Fibroblast of villous mesenchyme (primary cell): ENCODE measurements at places on chromosomes 5 and 9. TPM values are rescaled to one million over a fixed set of nuclear protein-coding genes. Genes with fewer than 3 reads are reported as not detected.

GRCh38 chr9:133970581-133971058 lies 21.5 kb downstream of the VAV2 start:
- no peak for DNase-seq

NDOR1 gene
- 7.8 and 11.0 TPM in 2 replicates for total RNA-seq

BTNL8 gene
- total RNA-seq = not detected in 2 replicates

DNA sequence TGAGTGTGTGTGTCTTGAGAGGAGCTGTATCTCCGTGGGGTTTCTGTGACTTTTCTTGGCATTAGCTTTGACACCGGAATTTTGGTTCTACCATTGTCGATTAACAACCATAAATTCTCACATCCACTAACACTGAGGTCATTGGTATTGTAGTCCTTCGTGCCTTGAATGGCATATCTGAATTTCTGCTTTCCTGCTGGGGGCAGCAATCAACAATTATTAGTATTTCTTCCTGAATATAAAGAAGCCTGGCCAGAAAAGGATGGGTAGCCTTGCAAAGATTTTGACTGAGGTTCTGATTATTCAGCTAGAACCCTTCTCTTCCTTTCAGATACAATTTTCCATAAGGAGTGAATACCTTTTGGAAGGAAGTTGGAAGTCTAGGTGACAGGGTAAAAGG lies 33.5 kb upstream of the SHOC1 start:
- DNase-seq = peak; percentile 31

- DNase-seq = no peak
These were observed 67.4 kb upstream of the SPIN1 start for GRCh38 chr9:88320748-88321415.

- no peak for DNase-seq
These were observed 7.1 kb upstream of the MYOZ3 start for GRCh38 chr5:150653762-150654556.

DNA sequence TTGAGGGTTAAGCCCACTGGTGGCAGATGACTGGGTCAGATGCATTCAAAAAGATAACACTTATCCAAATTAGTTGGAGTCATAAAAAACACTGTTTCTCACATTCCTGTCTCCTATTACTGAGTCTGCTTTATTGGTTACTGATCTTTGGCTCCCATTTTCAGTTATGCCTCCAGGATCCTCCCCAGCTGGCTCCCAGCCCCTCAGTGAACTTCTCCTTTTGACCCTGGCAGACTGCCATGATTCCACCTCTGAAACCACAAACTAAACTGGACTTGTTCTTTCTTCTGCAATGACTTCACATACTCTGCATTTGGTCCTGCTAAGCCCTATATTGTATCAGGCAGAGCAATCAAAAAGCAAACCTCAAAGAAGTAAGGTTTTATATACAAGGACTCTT lies 860.8 kb upstream of the DMAC1 start:
- DNase-seq = peak; percentile 41

LURAP1L gene
- 38.0 and 49.0 TPM in 2 replicates for total RNA-seq

SLC6A18 gene
- not detected in 2 replicates for total RNA-seq

- DNase-seq = peak; percentile 77
These were observed 3.3 kb downstream of the ZNF608 start for GRCh38 chr5:124742983-124743601.

DNA sequence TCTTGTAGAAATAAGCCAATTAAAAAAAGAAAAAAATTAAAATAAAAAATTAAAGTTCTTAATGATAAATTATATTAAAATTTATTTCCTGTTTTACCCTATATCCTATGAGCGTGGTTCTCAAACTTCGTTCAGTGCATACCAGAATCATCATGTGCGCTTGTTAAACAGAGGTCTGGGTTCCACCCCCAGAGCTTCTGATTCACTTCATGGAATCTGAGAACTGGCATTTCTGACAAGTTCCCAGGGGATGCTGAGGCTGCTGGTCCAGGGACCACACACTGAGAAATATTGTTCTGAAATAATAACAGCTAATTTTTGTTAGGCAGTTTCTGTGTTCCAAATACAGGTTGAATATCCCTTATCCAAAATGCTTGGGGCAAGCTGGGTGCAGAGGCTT lies 79.3 kb downstream of the TMC1 start:
- DNase-seq = no peak

GRCh38 chr9:110832926-110833325 lies 164.3 kb downstream of the MUSK start:
- peak; percentile 37 for DNase-seq

DNA sequence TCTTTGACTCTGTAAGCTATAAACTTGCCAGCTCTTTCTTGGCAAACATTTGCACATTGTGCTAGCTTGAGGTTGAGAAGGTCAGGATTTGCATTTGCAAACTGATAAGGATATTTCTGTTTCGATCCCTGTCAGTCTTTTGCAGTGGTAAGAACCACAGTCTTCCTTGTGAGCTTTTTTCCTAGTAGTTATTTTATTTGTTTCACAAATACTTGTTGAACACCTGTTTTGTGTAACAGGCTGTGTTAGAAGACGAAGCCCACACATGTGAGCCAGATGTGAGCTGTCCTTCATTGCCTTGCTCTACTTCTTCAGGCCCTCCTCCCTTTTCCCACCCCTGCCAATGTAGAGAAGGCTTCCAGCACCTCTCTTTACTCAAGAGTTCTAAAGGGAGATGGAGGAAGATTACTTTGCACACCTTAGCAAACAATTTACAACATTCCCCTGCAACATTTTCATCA lies 327.0 kb upstream of the KLF4 start:
- DNase-seq = peak; percentile 21
